IPS DF 19.7 (cell line): ENCODE measurements at places on chromosomes 4 and X.
A peak's percentile ranks its signal among the peaks of the same experiment; 100 is the strongest.

- no peak for DNase-seq
Observed at GRCh38 chr4:55107054-55107453, 18.3 kb downstream of the KDR start.

GRCh38 chr4:157772907-157773306 is 399.9 kb downstream of the GASK1B start:
- no peak for DNase-seq

- DNase-seq: no peak
Observed at GRCh38 chr4:2025817-2026216, 17.0 kb upstream of the NELFA start.

DNA sequence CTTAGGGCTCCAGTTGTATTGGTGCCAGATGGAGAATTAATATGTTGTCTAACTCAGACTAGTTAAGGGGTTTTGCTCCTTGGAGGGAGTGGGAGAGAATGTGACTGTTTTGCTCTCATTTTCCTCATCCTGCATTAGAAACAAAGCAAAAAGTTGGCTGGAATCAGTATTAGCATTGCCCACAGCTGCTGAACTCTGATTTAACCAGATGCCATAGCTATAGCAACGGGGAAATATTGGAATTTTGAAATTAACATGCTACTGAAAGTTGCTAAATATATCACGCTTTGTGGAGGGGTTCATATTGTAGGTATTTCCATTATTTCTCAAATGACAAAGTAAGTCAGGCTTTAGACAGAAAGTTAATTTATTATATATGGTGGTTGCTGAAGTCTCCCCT is 66.7 kb upstream of the EOLA2 start:
- no peak for DNase-seq

DNA sequence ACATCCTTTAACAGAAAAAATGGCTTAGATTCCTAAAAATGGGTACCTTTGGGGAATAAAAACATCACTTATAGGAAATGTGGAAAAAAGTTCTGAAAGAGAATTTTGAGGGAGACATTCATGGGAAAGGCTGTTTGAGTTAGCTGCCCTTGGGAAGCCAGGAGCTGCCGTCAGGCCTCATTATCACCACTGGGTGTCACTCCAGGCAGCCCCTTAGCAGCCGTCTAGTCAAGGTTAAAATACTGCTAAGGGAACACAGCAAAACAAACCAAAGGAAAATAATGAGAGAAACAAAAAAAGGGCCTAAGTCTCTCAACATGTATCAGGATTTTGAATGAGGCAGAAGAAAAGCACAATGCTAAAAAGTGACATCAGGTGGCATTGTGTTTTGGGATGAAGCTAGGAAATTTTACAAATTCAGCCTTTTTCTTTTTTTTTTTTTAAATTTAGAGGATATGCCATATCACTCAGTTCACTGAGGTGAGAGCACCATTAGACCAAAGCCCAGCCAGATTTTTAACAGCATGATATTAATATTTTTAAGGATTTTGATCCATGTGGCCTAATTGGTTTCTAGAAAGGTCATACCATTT is 235.3 kb downstream of the GPAT3 start:
- DNase-seq: peak; percentile 28

DNA sequence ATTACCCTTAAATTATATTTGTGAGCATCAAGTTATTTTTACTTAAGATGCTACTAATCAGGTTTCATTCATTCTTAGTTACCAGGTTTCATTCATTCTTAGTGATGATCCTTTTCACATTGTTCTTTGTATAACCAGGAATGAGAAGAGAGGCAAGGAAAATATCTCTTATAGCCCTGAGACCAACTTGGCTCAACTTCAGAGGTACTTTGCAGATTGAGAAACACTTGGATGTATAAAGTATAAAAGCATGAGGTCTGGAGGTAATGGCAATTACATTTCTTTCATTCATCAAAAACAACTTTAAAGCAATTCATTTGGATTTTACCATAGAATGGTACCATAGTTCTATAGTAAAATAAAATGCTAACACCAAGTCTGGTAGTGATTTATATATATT is 231.0 kb downstream of the PRDM5 start:
- DNase-seq: no peak

- DNase-seq: no peak
Observed at GRCh38 chr4:148831945-148832344, 389.7 kb upstream of the NR3C2 start.

GRCh38 chr4:146099585-146099984 is 75.9 kb upstream of the LSM6 start:
- no peak for DNase-seq

GRCh38 chrX:54754854-54755253 is 43.2 kb downstream of the ITIH6 start:
- no peak for DNase-seq
